ENCODE measurements at places on chromosomes 7 and 10.

DNA sequence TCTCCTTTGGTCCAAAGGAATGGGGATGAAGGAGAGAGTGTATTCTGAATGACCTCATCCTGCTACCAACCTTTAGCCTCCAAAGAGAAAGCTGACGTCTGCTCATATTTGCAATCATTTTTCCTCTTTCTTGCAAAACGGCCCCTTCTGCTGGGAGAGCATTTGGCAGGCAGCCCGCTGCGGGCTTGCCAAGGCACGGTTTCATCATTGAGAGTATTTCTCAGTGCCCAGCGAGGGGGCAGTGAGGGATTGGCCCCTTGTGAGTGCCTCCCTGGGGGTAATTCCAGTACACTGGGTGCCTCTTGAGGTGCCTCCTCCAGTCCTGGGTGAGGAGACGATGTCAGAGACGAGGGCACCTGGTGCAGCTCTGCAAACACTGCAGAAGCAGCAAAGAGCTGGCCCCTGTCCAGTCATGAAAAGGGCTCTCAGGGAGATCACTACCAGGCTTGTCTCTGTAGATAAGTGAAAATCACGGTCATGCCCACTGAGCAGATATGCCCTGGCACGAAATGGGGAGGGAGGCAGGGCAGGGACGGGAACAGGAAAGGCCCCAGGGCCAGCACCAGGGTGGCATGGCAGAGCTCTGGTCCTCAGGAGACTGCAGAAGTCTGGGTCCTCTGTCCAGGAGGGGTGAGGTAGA, 48.7 kb upstream of the SHH start:
- no peak for DNase-seq

GRCh38 chr7:35285799-35286198, 31.9 kb upstream of the TBX20 start:
- no peak for DNase-seq

DNA sequence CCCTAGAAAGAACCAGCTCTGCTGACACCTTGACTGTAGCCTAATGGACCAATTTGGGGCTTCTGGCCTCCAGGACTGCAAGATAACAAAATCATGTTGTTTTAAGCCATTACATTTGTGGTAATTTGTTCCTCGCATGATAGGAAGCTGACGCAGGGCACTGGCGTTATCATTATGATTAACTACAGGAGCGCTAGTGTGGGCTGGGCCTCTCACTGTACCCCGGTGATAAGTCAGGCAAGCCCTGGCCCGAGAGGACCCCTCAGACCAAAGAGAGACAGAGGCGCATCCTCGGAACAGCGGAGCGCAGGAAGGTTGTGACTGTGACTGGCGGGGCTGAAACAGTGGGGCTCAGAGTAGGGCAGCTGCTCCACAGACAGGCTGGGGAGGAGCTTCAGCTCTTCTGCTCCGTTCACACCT, 150.3 kb upstream of the CHST15 start:
- DNase-seq: no peak

DNA sequence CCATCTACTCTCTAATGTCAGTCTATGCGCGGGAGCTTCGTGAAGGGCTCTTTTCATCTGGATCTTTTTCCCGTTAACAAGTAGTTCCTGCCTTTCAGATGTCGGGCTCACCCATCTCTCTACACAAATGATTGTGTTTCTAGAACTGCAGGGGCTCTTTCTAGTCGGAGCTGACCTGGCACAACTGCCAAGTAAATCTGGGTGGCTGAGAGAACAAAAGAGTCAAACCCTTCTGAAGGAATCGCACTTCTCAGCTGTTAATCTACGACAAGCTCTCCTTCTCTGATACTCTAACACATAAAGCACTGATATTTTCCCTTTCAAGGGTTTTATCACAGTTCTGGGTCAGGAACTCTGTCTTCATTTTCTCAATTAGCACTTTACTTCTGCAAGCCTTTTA, 144.7 kb downstream of the NRP1 start:
- no peak for DNase-seq

DNA sequence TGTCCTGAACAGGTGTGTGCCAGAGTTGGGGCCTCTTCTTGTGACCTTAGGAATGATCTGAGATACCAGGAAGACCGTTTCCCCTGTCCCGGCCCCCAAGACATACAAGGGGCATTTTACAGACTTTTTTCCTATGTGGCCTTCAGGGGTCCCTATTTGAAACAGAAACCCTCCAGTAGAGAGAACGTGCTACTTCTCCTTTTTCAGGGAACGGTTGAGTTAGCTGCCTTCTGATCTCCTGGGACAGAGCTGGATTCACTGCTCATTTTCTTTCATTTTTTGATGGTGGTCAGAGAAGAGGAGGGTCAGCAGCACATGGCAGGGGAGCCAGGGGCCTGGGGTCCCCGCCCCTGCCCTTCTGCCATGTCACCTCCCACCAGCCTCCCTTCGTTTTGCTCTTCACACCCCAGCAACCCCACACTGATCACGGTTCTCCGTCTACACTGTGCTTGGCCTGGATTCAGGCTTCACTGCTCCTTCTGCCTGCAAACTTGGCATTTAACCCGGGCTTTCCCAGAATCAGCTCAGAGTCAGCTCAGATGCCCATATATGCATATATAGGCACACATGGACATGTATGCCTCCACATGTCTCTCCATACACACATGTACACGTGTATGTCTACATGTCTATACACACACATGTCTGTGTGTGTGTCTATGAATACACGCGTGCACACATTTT, 138.1 kb upstream of the BTBD16 start:
- DNase-seq: no peak

DNA sequence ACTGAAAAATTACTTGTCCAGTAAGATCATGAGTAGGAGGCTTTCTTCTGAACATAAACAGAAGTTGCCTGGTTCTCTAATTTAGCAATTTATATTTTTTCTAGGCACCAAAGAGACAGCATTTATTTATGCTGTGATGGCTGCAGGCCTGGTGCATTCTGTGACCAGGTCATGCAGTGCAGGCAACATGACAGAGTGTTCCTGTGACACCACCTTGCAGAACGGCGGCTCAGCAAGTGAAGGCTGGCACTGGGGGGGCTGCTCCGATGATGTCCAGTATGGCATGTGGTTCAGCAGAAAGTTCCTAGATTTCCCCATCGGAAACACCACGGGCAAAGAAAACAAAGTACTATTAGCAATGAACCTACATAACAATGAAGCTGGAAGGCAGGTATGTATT, 2.8 kb downstream of the WNT16 start:
- no peak for DNase-seq

DNA sequence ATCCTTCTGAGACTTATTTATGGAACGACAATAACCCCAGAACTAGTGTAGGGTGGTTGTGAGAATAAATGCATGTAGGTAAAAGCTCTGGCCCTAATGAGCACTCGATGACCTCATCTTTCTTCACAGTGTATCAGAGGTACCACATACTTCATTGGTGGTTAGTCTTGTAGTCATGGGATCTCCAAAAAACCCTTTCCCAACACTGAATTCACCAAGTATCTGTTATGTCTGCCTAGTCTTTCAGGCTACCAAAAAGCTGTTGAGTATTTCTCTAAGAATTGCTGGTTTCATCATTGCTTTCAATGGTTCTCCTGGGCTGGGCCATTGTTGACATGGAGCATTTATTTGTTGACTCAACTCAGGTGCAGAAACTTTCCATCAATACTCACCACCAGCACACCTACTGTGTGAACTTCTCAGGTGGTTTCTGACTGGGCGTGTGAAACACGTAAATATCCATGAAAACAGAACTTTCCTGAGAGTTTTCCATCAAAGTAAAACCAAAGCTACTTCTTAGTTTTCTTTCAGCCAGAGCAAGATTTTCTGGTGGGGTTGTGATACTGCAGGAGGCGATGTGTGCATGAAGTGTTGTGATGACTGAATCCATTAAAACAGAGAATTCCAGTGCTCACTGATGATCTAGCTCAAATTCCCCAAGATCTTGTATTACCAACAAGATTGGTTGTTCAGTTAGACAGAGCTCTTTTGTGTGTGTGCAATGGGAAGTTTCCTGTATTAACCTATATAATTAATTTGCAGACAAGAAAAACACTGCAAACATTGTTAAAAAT, 51.4 kb upstream of the SLC35B4 start:
- DNase-seq: no peak

GRCh38 chr10:74056050-74056818, 58.3 kb downstream of the VCL start:
- DNase-seq: no peak

GRCh38 chr10:1643161-1643907, 94.0 kb downstream of the ADARB2 start:
- DNase-seq: no peak

DNA sequence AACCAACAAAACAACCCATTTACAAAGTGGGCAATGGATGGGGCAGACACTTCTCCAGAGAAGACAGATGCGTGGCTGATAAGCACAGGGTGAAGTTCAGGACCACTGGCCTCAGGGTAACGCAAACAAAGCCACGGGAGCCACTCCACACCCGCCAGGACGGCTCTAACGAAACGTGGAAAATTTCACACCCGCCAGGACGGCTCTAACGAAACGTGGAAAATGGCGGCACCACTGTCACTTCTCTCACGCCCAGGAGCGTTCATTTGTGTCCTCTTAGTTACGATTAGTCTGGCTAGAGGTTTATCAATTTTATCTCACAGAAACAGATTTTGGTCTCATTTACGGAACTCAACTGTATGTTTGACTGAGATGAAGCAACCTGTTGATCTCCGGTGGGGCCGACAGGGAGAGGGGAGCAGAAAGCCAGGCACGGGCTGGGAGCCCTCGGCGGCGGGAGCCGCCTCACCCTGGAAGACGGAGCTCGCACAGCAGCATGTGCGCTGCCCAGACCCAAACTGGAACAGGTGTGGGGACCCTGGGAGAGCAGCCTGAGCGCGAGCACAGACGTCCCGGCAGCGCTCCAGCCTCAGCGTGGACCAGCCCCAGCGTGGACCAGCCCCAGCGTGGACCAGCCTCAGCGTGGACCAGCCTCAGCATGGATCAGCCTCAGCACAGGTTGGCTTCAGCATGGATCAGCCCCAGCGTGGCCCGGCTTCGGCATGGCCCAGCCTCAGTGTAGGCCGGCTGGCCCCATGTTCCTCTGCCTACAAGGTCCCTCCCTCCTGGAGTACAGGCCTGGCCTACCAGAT, 243.5 kb downstream of the MAD1L1 start:
- no peak for DNase-seq

DNA sequence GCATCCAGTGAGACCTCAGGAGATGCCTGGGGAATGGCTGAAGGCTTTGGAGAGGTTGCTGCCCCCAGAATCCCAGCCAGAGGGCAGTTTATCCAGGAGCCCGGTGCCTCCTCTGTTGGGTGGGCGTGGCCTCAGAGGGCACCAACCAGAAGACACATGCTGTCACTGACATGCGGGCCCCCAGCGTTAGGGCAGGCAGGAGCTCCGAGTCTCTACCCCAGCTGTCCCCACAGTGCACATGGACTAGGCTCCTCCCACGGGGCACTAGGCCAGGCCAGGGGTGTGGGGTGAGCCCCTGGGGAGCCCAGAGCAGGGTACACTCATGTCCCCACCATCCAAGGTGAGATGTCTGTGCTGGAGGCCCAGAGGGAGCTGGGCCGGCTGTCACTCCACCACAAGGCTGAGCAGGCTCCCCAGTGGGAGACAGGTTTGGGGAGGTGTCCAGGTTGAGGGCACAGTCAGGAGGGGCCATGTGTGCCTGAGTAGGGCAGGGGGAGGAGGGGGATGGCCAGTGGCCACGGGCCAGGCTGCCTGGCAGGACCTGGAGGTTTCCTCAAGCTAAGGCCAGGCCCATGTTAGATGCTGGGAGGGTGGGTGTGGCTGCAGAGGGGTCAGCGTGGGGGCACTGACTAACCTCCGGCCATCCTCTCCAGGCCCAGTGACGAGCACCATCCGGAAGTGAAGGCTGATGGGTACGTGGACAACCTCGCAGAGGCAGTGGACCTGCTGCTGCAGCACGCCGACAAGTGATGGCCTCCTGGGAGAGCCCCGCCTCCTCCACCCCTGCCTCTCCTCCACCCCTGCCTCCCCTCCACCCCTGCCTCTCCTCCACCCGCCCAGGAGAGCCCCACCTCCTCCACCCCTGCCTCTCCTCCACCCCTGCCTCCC, 131.3 kb downstream of the FAM53B start:
- DNase-seq: no peak

DNA sequence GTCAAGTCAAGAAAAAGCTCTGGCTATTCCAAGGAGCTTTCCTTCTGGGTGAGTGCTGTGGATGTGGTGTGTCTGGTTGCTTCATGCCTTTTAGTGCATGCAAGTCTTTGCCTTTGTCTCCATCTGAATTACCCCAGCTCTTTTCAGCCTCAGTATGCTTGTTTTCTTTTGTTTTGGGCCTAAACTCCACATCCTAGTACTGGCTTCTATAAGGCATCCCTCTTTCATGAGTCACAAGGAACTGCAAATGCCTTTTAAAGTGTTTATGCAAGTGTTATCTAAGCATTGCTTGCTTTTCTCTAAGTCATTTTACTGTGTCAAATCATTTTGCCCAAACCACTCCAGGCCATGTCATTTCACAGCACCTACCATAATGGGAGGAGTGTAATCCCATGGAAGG, 132.1 kb downstream of the PLCE1 start:
- DNase-seq: no peak

DNA sequence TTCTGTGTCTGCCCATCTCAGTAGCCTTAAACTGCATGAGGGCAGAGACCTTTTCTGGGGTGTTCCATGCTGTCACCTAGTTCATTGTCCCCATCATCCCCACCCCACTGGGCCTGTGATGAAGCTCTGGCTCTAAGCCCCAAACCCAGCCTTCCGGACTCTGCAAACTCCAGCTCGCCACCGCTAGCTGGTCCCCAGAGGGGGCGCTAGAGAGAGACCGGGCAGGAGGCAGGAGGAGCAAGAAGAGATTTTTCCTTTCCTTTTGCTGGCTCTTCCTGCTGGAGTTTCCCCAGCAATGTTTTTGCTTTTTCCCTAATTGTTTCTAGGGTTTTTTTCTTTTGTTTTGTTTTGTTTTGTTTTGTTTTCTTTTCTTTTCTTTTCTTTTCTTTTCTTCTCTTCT, 234.4 kb downstream of the TEX36 start:
- no peak for DNase-seq

DNA sequence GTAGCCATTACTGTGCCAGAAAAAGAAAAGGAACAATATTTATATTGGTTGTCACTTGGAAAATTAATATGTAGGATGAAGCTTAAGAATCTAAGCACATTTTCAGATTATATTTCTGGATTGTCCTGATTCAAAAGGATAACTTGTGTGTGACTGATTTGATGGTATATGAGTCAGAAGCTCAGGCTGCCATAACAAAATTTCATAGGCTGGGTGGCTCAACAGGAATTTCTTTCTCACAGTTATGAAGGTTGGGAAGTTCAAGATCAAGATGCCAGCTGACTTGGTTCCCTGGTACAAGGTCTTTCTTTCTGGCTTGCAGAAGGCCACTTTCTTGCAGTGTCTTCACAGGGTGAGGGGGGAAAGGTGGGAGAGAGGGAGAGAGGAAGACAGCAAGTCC, 108.5 kb downstream of the ST7 start:
- DNase-seq: no peak

- no peak for DNase-seq
These were observed 5.0 kb downstream of the NCOA4 start for GRCh38 chr10:46025406-46025805.

- no peak for DNase-seq
These were observed 85.2 kb upstream of the PLPP4 start for GRCh38 chr10:120371856-120372255.
